ENCODE measurements at places on chromosomes 1 and 21. TPM values are rescaled to one million over a fixed set of nuclear protein-coding genes. Genes with fewer than 3 reads are reported as not detected.
A peak's percentile ranks its signal among the peaks of the same experiment; 100 is the strongest.

GRCh38 chr1:100941580-100942216 is 45.8 kb downstream of the SLC30A7 start:
- no peak for DNase-seq
- H3K4me1 ChIP-seq: peaks cover 39% of the 10 kb centered on the region
- H3K27ac ChIP-seq: peak overlapping the region; percentile 90
- H3K4me3 ChIP-seq: no peak overlapping the region
- H3K36me3 ChIP-seq: peaks cover 82% of the 10 kb centered on the region

DNA sequence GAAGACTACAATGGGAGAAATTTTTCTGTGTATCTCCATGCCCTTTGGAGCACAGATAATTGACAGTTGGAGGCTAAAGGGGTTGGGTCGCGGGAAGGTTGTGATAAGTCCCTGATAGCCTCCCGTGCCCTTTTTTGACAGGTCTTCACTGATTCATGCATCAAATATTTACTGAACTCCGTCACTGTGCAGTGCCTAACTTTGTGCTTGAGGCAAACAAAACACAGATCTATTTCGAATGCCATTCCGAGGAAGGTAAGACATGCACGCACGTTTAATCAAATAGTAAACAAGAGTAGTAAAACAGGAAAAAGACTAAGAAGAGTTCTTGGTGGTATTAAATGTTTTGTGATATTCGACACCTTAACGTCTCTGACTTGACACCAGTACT is 494 bp upstream of the PIP5K1A start:
- peaks cover 28% of the 10 kb centered on the region for H3K36me3 ChIP-seq
- peaks cover 7% of the 10 kb centered on the region for H3K27me3 ChIP-seq
- peaks cover 41% of the 10 kb centered on the region for H3K4me1 ChIP-seq

DNA sequence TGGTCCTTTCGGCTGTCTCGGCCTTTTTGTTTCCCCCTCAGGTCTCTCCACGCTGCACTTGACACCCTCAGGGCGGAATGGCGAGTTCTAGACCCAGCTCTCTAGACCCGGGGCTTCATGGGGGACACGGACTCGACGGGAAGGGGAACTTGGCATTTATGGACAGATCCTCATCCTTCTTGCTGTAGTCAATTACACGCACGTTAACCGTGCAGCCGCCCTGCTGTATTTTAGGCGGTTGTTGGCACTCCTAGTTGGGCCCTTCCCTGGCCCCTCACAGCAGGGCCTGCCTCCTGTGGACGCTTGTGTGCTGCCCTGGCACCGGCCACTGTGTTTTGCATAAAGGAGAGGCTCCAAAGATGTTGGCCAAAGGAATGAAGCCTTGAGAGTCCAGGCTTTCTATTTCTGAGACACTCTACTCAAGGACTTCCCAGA is 558 bp upstream of the BTG3 start:
- H3K27me3 ChIP-seq: no peaks in the 10 kb centered on the region
- peaks cover 35% of the 10 kb centered on the region for H3K36me3 ChIP-seq
- H3K27ac ChIP-seq: peak overlapping the region; percentile 71
- H3K4me3 ChIP-seq: peak overlapping the region; percentile 68
- H3K4me1 ChIP-seq: peaks cover 56% of the 10 kb centered on the region

GRCh38 chr1:66316464-66317247 is 217.3 kb upstream of the SGIP1 start:
- peaks cover 10% of the 10 kb centered on the region for H3K4me1 ChIP-seq
- no peak overlapping the region for H3K27ac ChIP-seq
- peaks cover 5% of the 10 kb centered on the region for H3K36me3 ChIP-seq
- DNase-seq: no peak

- no peak overlapping the region for H3K4me3 ChIP-seq
- H3K4me1 ChIP-seq: peaks cover 11% of the 10 kb centered on the region
- no peak for DNase-seq
- H3K27ac ChIP-seq: no peak overlapping the region
Measured at GRCh38 chr21:38658511-38658910, 147.2 kb upstream of the ETS2 start.

- H3K4me1 ChIP-seq: no peaks in the 10 kb centered on the region
- no peak for DNase-seq
- H3K27ac ChIP-seq: no peak overlapping the region
- H3K27me3 ChIP-seq: no peaks in the 10 kb centered on the region
Measured at GRCh38 chr21:46391773-46392172, 66.9 kb upstream of the DIP2A start.

DNA sequence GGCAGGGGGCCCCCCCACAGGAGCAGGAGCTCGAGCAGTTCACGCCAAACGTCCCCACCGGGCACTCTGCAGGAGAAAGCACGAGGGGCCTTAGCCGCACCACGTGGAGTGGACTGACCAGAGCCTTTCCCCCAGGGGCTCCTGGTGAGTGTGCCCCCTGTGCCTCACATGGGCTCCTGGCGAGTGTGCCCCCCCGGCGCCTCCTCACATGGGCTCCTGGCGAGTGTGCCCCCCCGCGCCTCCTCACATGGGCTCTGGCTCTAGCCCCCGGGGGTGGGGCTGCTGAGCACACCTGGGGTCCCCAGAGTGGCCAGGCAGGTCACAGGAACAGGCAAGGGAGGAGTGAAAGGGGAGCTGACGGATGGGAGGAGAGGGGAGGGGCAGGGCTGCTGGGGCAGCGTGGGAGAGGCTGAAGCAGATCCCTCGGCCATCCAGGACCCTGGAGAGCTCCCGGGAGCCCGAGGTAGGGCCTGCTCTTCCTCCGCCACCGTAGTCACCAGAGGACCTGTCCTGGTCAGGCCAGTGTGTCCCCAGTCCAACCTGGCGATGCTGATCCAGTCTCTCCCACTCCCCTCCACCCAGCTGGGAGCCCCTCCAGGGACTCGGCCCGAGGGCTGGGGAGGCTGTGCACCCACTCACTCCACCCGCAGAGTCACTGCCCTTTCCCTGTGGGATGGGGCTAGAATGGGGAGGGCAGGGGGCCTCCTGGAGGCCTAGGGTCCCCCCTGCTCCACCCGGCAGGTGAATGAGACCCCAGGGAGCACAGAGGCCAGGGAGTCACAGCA is 47.6 kb downstream of the ARHGEF16 start:
- no peaks in the 10 kb centered on the region for H3K4me1 ChIP-seq
- H3K27ac ChIP-seq: no peak overlapping the region
- no peaks in the 10 kb centered on the region for H3K27me3 ChIP-seq
- H3K4me3 ChIP-seq: no peak overlapping the region
- H3K36me3 ChIP-seq: no peaks in the 10 kb centered on the region

- no peaks in the 10 kb centered on the region for H3K36me3 ChIP-seq
- no peak overlapping the region for H3K27ac ChIP-seq
- H3K4me1 ChIP-seq: peaks cover 17% of the 10 kb centered on the region
- no peaks in the 10 kb centered on the region for H3K27me3 ChIP-seq
Measured at GRCh38 chr1:234907940-234908405, 220.7 kb downstream of the TOMM20 start.

DNA sequence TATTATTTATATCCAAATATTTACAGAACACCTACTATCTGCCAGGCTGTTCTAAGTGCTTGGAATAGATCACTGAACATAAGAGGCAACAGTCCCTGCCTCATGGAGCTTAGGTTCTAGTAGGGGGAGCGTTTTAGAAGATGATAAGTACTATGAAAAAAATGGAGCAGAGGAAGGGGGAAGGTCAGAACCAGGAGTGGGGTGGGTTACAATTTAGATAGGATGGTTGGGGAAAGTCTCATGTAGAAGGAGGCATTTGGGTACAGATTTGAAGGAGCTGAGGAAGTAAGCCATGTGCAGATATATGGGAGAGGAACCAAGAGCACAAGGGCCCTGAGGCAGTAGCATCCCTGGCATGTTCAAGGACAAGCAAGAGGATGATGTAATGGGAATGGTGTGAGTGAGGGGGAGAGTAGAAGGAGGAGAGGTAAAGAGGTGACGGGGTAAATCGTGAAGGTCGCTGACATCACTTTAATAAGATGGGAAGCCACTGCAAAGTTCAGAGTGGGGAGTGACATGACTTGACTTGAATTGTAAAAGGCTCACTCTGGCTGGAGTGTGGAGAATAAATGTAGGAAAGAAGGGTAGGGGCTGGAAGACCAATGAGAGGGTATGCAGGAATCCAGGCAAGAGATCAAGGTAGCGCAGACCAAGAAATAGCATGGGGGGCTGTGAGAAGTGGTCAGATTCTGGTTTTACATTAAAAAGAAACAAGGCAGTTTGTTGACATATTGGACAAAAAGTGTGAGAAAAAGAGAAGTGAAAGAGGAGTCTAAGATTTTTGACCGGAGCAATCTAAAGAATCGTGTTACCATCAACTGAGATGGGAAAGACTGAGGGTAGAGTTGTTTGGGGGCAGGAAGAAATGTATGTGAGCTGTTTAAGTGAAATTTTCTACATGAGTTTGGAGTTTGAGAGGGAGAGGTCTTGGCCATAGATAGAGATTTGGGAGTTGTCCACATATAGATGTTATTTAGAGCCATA is 92.6 kb downstream of the LPAR3 start:
- H3K27ac ChIP-seq: no peak overlapping the region
- no peak overlapping the region for H3K4me3 ChIP-seq
- no peaks in the 10 kb centered on the region for H3K4me1 ChIP-seq
- DNase-seq: no peak
- H3K36me3 ChIP-seq: no peaks in the 10 kb centered on the region
- peaks cover 6% of the 10 kb centered on the region for H3K27me3 ChIP-seq

DNA sequence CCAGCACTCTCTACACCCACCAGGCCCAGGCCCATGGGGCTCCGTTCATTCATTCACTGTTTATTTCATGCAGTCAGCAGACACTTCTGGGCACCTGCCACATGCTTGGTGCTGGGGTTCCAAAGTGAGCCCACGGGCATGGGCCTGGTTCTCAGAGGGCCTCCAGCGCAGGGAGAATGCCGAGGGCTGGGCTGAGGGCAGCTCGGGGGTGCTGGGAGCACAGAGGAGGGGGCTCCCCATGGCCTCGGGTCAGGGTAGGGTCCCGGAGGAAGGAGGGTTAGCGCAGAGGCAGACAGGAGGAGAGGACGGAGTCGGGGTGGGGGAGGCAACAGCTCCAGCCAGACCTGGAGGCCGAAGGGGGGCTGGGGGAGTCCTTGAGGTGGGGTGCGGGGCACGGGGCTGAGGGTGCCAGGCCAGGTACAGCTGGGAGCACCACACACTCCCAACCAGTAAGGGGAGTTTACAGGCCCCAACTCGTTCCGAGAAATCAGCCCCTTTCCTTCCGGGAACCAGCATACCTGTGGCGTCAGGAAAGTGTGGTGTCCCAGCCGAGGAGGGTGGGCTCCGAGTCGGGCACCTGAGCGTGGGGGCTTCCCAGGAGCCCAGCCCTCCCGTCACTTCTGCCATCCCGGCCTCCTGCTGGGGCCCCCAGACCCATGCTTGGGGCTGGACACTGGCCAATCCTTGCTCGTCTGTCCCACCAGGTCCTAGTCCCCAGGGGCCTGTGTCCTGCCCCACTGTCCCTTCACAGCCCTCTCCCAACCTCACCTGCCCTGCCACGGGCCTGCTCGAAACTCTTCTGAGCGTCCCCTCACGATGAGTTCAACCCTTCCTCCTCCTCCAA is 10.8 kb downstream of the ARHGEF16 start:
- no peak overlapping the region for H3K4me3 ChIP-seq
- no peak overlapping the region for H3K27ac ChIP-seq
- no peaks in the 10 kb centered on the region for H3K4me1 ChIP-seq

DNA sequence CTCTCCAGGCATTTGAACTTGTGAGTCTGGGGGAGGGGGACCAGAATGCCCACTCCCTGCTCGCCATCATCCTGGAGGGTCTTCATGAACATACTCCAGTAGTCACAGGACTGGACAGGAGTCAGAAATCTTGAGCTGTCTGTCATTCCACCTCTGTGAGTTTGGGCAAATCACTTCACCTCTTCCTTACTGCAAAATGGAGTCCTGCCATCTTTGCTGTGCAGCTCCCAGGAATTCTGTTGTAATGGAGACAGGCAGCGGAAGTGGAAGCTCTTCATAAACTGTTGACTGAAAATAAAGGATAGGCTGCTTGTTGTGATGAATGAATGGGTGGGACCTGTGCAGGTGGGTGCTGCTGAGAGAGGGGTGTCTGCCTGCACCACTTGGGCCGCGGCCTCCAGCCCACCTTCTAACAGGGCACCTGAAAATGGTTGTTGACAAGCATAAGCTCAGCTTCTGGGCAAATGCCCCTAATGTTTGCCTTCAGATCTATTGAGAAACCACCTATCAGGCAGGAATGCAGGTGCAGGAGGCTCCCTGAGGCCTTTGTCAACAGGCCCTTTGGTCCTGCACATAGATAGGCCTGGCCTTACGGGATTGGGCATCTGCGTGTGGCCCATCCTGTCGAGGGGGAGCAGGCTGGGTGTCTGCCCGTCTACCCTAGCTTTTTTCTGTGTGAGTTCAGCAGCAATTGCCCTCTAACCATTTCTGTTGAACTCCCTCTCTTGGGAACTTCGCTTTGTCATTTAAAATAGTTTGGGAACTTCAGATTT is 321.0 kb downstream of the RPS6KC1 start:
- no peak for DNase-seq
- no peak overlapping the region for H3K27ac ChIP-seq
- H3K4me1 ChIP-seq: no peaks in the 10 kb centered on the region
- no peaks in the 10 kb centered on the region for H3K36me3 ChIP-seq

GRCh38 chr1:11766429-11766776 is 4.4 kb downstream of the C1orf167 start:
- no peak for DNase-seq
- H3K27ac ChIP-seq: no peak overlapping the region
- no peaks in the 10 kb centered on the region for H3K4me1 ChIP-seq
- no peaks in the 10 kb centered on the region for H3K36me3 ChIP-seq
- H3K4me3 ChIP-seq: no peak overlapping the region

DNA sequence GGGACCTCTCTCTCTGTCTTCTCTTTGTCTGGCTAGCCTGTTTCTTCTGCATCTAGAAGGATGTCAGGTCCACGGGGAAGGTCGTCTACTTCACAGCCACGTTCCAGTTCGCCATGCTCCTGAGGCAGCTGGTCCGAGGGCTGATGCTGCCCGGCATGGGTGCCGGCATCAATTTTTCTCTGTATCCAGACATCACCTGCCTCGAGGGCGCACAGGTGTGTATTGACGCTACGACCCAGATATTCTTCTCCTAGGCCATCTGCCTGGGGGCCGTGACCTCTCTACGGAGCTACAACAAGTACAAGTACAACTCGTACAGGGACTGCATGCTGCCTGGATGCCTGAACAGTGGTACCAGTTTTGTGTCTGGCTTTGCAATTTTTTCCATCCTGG is 841.6 kb upstream of the TMPRSS15 start:
- H3K27ac ChIP-seq: no peak overlapping the region
- DNase-seq: no peak
- H3K4me1 ChIP-seq: no peaks in the 10 kb centered on the region
- no peaks in the 10 kb centered on the region for H3K27me3 ChIP-seq
- no peaks in the 10 kb centered on the region for H3K36me3 ChIP-seq

- H3K27ac ChIP-seq: no peak overlapping the region
- peaks cover 20% of the 10 kb centered on the region for H3K4me1 ChIP-seq
- H3K27me3 ChIP-seq: peaks cover 47% of the 10 kb centered on the region
- H3K36me3 ChIP-seq: no peaks in the 10 kb centered on the region
- peak overlapping the region; percentile 73 for H3K4me3 ChIP-seq
- DNase-seq: no peak
Measured at GRCh38 chr1:43531107-43531905, 623 bp downstream of the PTPRF start.

Gene SYTL1
- total RNA-seq: 124 TPM

Gene LCE2C
- total RNA-seq: not detected

Gene HMCN1
- total RNA-seq: not detected

Gene PLPPR5
- not detected for total RNA-seq

Gene VHLL
- not detected for total RNA-seq
